ENCODE measurements at places on chromosomes 1 and 21.
A peak's percentile ranks its signal among the peaks of the same experiment; 100 is the strongest.

GRCh38 chr1:27342391-27342777, 562 bp downstream of the SYTL1 start:
- no peak for DNase-seq

GRCh38 chr1:106721790-106722189, 334.7 kb upstream of the PRMT6 start:
- DNase-seq: peak; percentile 21

DNA sequence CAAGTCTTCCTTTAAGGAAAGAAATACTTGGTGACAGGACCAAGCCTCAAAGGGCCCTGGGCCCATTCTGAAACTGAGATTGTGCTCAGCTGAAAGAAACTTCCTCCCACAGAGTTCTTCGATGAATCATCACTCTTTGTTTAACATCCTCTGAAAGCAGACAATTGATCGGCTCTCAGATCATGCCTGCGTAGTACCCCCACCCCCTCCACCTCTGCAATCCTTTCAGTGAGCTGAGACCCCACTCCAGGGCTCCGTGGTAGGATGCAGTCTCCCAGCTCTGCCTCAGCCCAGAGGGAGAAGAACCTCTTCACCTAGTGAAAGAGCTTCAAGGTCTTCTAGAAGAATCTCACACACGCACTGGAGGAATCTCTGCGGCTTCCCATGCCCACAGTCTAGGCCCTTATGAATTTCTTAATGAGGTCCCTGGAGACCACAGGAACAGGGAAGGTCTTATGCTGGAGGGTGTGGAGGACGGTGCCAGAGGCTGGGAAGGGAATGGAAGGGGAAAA, 104.9 kb upstream of the SOD1 start:
- no peak for DNase-seq

DNA sequence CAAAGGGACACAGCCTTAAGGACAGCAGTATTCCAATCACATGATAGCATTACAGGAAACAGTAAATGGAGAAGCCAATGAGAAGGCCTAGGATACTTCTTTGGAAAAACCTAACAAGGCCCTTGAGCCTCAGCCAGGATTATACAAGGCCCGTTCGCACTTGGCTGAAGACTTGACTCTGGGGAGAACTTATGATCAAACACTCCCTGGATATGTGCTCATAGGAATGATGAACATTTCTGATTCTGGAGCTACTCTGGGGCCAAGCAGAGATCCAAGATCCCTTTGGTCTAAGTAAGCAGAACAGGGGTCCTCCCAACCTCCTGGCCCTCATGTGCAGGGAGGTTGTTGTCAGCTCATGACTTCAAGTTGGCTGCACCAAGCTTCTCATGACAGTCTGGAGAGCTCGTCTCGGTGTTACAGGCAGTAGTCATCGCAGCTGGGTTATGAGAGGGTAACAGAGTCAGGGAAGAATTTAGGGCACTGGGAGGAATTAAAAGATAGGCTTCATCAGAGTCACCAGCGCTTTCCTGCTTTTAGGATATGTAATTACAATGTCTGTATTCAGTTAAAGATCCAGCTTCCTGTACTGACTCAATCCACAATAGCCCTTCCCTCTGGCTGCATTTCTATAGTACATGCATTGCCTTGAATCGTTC, 92.5 kb upstream of the IRF2BP2 start:
- no peak for DNase-seq

DNA sequence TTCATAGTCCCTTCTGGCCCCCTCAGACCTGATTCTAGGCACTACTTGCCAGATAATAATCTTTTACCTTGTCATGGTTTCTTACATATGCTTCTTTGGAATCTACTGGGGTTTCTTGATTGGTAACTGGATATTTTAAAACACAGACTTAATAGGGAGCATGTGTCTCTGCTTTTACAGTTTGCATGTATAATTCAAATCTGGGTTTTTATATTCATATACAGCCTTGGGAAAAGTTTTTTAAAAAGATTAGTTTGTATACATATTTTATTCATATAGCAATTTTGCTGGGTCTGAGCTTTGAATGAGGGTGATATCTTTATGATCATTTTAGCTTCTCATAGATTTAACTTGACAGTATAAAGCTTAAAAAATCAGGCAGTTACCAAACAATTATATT, 21.1 kb upstream of the CD1D start:
- no peak for DNase-seq

DNA sequence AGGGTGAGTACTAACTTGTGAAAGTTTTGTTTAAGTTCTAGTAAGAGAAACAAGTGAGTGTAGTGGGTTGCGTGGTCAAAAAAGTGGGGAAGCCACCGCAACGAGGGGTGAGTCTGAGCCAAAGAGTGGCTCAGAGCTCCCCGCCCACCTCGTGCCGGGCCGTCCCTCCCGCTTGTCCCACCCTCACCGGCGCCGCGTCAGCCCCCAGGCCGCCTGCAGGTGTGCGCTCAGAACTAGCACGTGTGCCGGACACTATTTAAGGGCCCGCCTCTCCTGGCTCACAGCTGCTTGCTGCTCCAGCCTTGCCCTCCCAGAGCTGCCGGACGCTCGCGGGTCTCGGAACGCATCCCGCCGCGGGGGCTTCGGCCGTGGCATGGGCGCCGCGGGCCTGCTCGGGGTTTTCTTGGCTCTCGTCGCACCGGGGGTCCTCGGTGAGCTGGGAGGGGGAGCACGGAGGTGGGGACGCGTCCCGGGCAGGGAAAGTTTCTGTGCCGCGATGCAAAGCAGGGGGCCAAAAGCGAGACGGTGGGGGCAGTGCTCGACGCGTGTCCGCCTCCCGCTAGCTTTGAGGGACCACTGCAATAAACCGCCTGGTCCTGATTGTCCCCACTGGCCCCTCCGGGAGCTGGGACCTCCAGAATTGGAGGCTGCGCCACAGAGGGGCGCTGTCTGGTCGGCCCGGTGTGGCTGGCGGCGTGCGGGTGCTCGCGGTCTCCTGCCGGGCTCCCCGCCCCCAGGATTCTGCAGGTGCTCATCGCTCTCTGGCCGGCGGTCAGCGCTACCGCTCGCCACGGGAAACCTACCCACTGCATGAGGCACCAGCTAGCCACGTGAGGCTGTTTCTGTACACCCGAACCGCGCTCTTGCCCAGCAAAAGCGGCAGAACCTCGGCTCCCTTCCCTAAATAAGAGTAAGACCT, at the start of gene CR2:
Gene CR2 (plus strand): TSS at position 283 of the 919 bp plus-strand sequence. CDS start 91 bp downstream, at position 374.
- no peak for DNase-seq

GRCh38 chr1:153578936-153579335, 13.3 kb upstream of the S100A2 start:
- no peak for DNase-seq

DNA sequence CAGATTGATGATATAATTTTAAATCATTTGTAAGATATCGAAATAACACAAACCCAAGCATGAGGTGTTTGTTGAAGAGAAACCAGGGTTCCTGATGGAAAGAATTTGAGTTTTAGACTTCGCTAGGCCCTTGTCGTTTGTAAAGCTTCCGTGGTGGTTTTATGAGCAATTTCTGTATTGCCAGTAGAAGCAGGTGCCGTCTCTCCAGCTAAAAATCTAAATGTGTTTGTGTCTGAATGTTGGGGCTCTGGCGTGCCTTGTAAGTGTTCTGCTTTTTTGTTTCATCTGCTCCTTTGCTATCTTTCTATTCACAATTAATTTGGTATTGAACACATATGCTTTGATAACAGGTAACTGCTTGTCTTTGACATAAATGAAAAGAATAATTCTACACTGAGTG, 27.5 kb downstream of the CHRM3 start:
- no peak for DNase-seq

GRCh38 chr1:27885621-27886352, 13.4 kb downstream of the THEMIS2 start:
- DNase-seq: peak; percentile 26

GRCh38 chr1:87457408-87457807, 128.7 kb downstream of the LMO4 start:
- DNase-seq: no peak

DNA sequence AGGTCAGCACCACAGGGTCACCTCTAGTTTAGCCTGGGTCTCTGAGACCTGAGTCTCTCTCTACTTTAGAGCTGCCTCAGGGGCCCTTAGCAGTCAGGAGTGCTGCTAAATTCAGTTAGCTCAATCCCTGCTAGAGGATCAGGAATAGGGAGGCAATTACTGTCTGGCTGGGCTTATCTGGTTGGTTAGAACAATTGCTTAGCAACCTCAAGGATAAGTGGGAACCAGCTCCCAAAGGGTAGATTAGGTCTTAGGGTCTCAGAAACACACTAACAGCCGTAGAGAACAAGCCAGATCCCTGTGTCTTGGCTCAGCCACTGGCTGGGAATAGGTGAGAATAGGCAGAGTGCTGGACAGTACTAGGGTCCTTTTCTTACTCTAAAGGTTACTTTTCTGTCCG, 7.7 kb downstream of the PM20D1 start:
- DNase-seq: no peak

DNA sequence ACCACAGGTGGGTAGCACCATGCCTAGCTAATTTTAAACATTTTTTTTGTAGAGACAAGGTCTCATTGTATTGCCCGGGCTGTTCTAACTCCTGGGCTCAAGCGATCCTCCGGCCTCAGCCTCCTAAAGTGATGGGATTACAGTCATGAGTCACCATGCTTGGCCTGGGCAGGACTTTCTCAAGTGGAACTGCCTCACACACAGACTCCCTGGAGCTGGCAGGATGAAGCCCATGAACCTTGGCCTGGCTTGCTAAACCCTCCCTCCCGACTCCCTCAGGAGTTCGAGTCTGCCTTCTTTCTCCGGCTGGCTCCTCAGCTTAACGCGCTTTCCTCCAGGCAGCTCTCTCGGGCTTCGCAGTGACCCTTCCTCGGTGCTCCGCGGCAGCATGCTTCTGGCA, 7.7 kb upstream of the ECE1 start:
- DNase-seq: no peak
